ENCODE measurements at places on chromosomes 3 and 15.
A peak's percentile ranks its signal among the peaks of the same experiment; 100 is the strongest.

- DNase-seq: no peak
Measured at GRCh38 chr3:14900881-14901873, 46.2 kb upstream of the NR2C2 start.

DNA sequence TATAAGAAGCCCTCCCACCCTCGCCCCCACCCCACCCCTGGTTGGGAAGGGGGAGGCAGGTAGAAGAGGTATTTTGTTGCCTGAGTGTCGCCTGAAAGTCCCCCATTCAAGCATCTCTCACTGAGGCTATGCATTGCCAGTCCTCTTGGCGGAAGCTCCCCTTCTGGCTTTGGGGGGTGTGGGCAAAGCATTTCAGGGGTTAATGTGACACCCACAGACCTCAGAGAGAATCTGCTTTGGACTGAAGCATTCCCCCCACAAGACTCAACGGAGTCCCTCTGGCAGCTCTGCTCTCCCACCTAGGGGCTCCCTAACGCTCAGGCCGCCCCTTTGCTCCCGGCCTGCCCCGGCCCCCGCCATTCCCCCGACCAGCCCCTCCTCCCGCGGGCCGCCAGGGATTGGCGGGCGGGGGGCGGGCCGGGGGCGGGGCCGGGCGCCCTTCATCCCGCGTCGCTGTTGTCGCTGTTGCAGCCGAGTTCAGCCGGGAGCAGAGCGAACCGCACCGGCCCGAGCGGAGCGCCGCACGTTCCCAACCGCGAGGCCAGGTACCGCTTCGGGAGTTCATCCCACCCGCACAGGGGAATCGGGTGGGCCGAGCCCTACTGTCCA, at the start of gene SLC38A3:
Gene SLC38A3, plus strand, starts transcription at position 468 of the 609 bp plus-strand sequence. CDS start 8,929 bp downstream, outside the sequence.
- no peak for DNase-seq

- DNase-seq: no peak
Measured at GRCh38 chr15:59400103-59400813, 27.6 kb upstream of the MYO1E start.

DNA sequence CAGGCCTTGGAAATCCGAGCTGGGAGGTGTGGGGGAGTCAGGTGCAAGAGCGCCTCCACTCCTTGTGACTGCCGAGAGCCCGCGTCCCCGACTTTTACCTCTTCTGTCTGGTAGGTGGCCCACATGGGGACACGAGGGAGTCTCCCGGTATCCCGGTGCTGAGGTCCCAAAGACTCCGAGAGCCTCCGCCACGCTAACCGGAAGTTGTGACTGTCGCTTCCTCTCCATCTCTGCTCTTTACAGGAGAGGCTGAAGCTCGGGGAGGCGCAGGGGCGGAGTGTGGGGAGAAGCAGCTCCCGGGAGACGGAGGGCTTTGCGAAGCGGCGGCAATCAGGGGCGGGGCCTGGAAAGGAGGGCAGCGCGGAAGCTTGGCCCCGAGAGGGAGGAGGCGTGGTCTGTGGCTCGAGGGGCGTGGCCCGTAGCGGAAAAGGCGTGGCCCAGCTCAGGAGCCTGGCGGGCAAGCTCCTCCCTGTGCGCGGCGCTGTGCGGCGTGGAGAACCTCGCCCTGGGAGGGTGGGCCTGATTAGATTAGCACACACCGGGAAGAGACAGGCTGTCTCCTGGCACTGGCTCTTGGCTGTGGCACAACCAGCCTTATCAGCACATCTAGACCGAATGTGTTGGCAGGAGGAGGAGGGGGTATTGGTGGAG, 143.9 kb downstream of the GABRB3 start:
- no peak for DNase-seq

- DNase-seq: no peak
Measured at GRCh38 chr3:15847239-15847638, 49.5 kb upstream of the ANKRD28 start.

- no peak for DNase-seq
Measured at GRCh38 chr3:40717471-40717870, 192.7 kb downstream of the ZNF621 start.

DNA sequence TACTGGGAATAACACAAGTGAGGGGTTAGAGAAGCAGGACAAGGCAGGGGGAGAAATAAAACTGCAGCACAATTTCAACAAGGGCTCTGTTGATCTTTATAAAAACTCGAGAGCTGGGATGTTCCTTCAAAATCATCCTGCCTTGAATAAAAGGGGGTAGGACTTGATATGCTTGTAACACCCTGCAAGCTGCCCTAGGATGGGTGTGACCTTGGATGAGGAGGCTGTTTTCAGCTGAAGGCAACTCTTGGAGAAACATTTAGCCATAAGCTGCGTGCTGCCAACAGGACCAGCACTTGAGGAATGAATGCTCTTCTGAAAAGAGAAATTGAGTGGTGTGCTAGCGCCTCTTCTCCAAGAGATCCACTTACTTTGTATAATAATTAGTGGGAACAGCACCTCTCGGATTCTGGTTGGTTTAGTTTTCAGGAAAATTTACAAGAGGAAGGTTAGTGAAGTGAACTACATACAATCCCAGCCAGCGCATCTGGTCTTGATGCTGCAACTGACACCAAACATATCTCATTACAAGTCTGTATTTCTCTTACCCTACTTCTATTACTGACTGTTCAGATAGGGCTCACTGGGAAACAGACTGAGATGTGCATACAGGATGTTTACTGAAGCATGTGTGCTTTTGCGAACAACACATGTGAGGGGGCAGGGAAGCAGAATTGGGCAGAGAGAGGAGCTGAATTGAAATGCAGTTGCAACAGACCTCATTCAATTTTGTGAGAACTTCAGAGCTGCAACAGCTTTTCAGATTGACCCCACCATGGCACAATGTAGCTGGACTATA, 643.0 kb upstream of the GOLIM4 start:
- no peak for DNase-seq

DNA sequence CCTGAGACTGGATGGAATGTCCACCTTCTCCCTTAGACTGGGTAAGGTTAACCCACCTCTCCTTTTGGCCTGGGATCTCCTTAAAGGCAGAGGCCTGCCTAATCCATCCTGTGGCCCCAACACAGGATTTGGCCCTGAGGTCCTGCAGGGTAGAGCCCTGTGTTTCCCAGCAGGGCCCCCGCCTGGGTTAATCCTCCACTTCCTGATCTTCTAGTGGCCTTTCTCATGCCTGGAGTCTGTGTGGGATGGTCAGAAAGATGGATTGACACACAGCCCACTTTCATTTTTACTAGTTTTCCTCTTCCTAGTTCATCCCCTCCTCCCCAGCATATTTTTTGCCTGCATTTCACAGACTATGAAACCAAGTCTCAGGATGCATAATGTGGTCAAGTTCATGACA, 48.9 kb upstream of the SLC6A6 start:
- DNase-seq: no peak

DNA sequence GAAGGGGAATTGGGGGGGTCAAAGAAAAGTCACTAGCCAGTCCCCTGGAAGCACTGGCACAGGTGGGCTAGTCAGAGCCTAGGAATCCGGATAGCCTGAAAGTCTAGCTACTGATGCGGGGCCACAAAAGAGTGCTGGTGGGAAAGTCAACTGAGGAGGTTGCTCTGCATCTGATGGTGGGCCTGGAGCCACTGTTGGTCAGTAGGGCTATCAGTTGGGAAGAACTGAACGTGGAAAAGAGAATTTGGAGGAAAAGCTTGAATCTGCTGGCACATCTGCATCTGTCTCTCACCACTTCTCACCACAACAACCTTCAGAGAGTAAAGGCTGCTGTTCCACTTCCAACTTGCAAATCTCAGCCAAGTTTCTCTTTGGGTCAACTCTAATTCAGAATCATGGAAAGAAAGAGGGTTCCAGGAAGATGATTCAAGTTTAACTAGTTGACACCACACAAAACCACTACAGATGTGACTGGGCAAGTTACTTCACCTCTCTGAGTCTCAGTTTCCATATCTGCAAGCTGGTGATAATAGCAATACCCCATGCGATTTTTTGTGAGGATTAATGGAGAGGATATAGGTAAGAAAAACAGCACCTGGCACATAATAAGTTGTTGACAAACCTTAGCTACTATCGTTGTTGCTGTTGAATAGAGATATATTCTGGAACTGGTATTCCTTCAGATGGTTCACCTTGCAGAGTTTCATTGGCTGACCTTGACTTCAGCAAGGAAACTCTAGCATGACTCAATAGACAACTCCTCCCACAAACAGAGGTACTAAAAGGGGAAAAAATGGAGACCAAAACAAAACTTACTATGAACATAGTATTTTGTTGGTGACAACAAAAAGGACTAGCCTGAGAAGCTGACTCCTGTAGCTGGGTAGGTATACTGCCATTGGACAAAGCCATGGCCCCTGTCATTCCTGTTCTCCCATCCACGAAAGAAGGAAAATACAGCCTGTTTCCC, 280.2 kb upstream of the STT3B start:
- no peak for DNase-seq

DNA sequence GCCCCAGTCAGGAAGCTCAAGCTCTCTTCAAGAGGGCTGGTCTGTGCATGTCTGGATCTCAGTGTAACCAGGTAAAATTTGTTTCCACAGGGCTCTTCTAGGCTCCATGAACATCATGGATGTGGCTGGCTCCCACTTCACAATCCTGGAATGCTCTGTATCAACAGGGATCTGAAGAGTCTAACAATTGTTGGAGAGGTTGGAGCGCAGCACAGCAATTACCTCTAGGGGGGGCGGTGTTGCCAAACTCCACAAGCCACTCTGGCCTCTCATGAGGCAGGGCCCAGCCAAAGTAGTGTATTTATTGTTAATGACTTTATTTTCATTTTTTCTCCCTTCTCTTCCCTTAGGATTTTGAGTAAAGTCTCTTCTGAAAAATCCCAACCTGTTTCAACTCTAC, 6.1 kb upstream of the EIF2B5 start:
- peak; percentile 29 for DNase-seq

- DNase-seq: no peak
Measured at GRCh38 chr3:171799501-171799900, 10.8 kb downstream of the PLD1 start.

Measured in COR-L47 (cell line).